ENCODE measurements at places on chromosomes 3 and 15.

DNA sequence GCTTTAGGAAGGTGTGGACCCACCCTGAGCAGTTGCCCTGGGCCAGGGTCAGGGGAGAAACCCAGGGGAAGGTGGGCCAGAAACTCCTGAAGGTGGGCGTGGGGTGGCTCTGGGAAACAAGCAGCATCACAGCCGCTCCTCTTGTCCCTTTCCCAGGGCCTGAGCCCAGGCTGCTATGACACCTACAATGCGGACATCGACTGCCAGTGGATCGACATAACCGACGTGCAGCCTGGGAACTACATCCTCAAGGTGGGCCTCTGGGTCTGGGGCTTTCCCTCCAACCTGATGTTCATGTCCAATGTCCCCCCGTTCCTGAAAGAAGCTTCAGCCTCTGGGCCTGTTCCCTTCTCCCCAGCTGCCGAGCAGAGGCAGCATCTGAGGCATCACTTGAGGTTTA, 21.4 kb downstream of the LOXL1 start:
- no peak for DNase-seq

DNA sequence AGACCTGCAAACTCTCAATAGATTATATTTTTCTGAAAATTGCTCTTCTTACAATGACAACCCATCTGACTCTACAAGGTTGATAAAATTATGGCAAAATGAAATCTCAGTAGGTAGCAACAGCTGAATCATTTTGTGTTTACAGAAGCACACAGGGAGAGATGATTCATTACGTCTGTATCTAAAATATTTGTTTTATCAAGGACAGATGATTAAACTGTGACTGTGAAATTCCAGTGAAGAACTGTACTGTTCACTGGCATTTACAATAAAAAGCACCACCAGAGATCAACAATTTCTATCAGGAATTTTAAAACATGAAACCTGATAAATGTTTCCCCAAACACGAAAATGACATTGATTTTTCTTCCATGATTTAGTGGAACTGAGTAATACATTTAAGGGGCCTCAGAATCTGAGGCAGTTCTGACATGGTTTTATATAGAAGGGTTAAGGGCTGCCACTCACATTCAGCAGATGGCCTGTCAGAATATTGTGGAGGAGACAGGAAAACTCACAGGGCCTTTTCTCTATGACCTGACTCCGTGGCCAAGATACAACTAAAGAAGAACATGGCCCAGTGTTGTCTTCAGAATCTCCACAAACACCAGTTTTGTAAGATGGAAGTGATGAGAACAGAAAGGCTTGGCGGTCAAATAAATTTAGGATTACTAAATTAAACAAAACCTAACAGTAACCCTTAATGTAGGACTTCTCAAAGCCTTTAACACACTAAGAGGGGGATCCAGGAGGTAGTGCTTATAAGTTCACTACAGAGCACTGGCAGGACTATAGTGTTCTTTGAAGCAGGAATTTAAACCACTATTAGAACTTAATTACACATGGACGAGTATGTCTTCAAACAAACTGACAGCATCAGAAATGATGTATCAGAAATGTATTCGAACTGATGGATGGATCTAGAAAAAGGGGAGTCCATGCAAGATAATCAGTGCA, 25.9 kb downstream of the RAD18 start:
- DNase-seq, result no peak

DNA sequence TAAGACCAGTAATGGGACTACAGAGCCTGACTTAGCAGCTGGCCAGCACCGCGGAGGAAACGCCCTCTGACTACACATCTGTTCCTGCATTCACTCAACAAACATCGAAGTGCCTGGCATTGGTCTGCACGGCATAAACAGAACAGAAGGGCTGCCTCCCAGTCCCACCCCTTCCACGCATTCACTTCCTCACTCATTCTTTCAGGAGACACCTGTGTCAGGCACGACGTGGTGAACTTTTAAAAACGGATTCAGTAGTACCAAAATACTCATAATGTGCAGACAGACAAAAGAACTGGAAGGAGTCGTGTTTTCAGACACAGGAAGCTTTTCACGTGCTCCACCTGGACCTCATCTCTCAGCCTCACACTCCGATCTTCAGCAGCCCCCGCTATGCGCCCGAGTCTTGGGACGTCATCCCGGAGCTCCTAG, 123.3 kb downstream of the XXYLT1 start:
- DNase-seq, result no peak

DNA sequence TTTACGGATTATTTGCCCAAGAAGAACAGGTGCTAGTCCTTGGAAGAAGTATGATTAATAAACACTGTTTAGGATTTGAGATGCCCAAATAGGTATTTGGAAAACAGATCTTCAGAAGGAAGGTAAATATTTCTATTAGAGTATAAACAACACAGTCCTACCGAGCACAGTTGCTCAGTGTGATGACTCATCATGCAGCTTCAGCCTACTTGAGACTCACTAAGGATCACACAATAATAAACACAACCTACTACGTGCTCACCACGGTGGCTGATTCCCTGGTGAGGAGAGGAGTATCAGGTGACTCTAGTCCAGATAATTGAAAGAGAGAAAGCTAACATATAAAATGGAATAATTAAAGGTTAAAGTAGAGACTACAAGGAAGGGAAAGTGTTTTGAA, 72.0 kb downstream of the PDZRN3 start:
- no peak for DNase-seq

DNA sequence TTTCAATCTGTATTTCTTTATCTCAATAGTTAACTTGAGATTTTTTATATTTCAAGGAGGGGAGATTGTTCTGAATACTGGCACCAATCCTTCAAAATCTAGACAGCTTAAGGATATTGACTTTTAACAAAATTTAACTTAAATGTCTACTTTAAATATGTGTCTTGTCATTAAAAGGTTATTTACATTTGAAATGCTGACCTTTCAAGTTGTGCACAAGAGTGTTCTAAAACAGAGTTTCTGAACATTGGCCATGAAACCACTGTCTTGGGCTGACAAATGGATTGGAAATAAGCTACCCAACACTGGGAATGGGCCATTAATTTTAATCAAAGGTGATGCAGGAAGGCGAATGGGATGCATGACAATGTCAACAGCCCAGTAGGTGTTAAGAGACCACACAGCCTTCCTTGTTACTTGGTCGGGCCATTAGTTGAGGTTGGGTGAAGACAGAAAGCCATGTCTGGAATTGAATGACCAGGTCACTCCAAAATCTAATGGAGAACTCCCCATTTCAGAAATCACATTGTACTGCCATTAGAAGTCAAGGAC, 128.5 kb downstream of the CDIN1 start:
- DNase-seq, result no peak
